ENCODE measurements at places on chromosomes 3 and 15.

DNA sequence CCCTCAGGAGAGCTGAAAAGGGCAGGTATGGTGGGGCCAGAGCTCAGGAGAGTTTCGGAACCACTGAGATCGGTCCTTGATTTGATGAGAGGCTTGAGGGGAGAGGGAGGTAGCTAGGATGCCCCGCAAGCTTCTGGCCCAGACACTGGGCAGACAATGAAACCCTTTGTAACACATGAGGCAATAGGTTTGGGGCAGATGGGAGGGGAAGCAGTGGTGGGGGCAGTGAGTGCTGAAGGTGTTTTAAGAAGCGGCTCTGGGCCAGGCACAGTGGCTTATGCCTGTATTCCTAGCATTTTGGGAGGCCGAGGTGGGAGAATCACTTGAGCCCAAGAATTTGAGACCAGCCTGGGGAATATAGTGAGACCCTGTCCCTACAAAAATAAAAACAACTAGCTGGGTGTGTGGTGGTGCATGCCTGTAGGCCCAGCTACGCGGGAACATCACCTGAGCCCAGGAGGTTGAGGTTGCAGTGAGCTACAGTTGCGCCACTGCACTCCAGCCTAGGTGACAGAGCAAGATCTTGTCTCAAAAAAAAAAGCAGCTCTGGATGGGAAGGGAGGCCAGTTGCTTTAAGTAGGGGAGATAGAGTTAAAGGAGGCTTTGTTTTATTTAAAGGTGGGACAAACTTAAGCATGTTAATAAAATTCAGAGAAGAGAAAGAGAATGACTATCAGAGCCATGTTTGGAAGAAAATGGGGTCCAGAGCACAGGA is 9.6 kb upstream of the SNX22 start:
- no peak for DNase-seq

GRCh38 chr3:86913160-86913559 is 77.8 kb downstream of the VGLL3 start:
- DNase-seq = no peak

DNA sequence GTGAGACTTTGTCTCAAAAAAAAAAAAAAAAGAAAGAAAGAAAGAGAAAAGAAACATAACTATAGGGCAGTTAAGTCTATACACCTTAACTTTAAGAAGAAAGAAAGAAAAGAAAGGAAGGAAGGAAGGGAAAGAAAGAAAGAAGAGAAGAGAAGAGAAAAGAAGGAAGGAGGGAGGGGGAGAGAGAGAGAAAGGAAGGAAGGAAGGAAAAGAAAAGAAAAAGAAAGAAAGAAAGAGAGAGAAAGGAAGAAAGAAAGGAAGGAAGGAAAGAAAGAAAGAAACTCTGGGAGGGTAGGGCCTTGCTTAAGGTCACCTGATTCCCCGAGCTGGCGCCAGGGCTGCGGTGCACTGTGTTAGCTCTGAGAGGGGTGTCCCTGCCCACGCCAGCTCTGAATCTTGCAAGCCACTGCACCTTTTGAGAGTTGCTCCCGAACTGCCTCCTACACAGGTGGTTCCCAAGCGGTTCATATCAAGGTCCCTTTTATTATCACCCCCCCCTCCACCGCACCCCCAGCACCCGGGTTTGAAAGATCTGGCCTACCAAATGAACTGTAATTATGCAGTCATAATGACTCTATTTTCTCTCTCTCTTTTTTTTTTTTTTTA is 39.2 kb upstream of the VPS8 start:
- no peak for DNase-seq

- no peak for DNase-seq
These were observed 124.3 kb upstream of the ATP2B2 start for GRCh38 chr3:10629671-10630040.

DNA sequence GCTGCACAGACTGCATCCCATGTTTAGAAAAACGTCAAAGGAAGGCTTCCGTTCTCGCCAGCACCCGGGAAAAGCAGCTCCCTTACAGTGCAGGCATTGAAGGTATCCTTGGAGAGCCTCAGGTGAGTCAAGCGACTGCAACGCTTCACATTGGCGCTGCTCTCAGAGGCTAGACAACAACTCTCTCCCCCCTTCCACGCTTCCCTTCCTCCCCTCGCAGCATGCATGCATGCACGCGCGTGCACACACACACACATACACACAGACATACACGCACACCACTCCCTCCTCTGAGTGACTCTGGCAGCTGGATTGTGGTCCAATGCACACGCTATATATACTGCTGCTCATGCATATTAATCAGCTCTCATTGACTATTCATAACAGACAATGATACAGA is 191.1 kb downstream of the PDZRN3 start:
- DNase-seq = no peak

DNA sequence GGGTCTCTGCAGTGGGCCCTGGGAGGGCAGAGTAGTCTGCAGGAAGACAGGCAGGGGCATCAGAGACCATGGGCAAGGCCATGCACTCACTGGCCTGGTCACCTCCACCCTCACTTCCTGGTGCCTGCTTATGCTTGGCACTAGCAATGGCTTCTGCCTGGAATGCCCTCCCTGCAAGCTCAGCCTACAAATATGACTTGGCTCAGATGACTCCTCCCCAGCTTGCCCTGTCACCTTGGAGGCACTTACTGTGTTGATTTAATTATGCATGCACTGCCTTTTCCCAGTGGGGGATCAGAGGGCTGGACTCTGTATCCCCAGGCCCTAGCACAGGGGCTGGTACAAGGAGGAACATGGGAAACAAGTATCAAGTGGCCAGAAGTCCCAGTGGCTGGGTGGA is 7.8 kb downstream of the C3orf18 start:
- DNase-seq = peak; percentile 56

DNA sequence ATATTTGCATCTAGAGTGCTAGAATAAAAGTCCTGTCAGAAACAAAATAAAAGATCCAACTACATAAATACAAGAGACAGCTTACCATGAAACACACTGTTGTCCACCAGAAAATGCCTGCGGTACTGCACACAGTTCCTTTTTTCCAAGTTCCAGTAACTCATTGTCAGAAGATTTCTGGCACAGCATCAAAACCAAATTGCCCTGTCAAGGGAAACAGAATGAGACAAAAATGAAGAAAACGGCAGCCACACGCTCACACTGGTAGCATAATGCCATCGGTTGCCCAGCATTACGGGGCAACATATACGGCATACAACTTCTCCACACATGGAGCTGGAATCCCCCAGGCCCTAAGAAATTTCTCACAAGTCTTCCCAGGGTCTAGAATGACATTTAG is 40.8 kb downstream of the PLCH1 start:
- peak; percentile 15 for DNase-seq

DNA sequence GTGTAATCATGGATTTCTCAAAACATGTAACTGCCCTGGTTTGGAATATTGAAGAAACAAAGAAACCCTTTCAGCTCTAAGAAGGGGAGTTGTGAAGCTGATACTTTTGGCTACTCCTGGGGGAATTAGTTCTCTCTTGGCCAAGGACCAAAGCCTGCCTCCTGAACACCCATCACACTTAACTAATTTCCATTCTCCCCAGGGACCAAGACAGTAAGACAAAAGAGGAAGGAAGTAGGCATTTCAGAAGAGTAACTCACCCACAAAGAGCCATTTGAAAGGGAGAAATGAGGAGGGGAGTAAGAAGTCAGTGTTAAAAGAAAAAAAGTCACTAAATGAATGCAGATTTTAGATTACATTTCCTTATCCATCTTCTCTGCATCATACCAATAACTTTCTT is 328.0 kb upstream of the SOX2 start:
- no peak for DNase-seq

Data from M059J (cell line).